ENCODE measurements at places on chromosomes 11 and 22. TPM values are rescaled to one million over a fixed set of nuclear protein-coding genes. Genes with fewer than 3 reads are reported as not detected.
A peak's percentile ranks its signal among the peaks of the same experiment; 100 is the strongest.

The MMP7 gene
- total RNA-seq, result not detected

DNA sequence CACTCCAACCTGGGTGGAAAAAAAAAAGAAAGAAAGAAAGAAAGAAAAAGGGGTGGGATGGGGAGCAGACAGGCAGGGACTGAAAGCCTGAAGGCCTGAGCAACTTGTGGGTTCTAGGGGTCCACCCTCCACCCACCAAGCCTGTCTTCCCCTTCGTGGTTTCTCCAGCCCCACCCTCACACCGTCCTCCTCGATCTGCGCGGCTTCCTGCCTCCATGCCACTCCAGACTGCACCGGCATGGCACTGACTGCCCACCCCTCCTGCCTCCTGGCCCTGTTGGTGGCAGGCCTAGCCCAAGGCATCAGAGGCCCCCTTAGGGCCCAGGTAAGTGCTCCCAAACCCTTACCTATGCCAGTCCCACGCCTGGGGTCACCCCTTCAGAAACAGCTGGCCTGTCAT lies at the start of gene CTSW:
CTSW (plus strand) TSS at position 221 of the 400 bp plus-strand sequence; CDS start at position 239, 18 bp downstream.
- H3K27me3 ChIP-seq, result no peaks in the 10 kb centered on the region
- H3K36me3 ChIP-seq, result peaks cover 23% of the 10 kb centered on the region
- peak; percentile 64 for DNase-seq
- peaks cover 57% of the 10 kb centered on the region for H3K4me1 ChIP-seq
- peak within 1 kb of the TSS; percentile 67 for H3K4me3 ChIP-seq
- H3K27ac ChIP-seq, result peak within 1 kb of the TSS; percentile 88

GRCh38 chr22:17079572-17079971 lies 5.2 kb upstream of the IL17RA start:
- peaks cover 29% of the 10 kb centered on the region for H3K4me1 ChIP-seq
- H3K27ac ChIP-seq, result no peak overlapping the region
- H3K36me3 ChIP-seq, result no peaks in the 10 kb centered on the region
- DNase-seq, result no peak
- H3K4me3 ChIP-seq, result no peak overlapping the region

DNA sequence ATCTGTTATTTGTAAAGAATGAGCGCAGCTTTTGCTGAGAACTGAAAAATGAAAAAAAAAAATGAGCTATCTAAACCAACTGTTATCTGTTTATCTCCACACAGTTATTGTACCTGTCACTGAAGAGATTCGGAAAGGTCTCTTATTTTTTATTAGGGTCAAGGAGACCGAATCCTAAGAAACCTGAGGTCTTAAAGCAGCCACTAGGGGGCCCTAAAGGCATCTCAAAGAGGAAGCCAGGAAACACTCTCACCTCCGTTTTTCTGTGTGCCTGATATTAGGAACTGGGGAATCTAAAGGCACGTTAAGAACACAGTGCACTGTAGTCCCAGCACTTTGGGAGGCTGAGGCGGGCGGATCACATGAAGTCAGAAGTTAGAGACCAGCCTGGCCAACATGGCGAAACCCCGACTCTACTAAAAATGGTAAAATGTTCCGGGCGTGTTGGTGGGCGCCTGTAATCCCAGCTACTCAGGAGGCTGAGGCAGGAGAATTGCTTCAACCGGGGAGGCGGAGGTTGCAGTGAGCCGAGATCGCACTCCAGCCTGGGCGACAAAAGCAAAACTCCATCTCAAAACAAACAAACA lies 3.5 kb upstream of the LARGE1 start:
- no peak overlapping the region for H3K4me3 ChIP-seq
- no peak overlapping the region for H3K27ac ChIP-seq
- H3K36me3 ChIP-seq, result peaks cover 2% of the 10 kb centered on the region
- peaks cover 30% of the 10 kb centered on the region for H3K27me3 ChIP-seq
- peaks cover 13% of the 10 kb centered on the region for H3K4me1 ChIP-seq

The NTM gene
- not detected for total RNA-seq

DNA sequence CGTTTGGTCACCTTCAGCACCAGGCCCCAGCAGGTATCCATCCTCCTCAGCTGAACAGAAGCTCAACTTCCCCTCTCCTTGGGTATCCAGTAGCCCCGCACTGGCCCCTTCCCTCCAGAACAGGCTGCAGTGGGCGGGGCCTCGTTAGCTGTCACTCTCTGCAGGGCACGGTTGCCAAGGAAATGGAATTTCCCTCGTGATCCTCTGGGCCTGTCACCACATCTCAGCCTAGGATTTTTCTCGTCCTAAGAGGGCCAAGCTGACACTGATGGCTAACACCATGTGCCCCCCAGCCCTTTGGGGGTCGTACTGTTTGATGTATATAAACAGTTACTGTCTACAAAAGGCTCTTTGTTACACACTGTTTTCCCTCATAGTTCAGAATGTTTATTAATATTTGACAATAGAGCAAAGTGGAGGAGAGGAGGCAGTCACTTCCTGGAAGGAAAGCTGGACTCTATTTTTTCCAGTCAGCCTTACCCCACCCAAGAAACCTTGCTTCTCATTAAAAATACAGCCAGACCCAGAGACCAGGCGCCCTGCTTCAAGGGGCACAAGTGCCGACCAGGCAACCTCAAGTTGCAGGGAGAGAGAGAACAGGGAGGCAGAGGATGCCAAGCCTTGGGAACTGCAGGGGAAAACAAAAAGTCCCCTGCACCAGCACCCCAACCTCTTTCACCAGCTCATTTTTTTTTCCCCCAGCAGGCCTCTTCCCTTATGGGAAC lies 44.5 kb downstream of the FEZ1 start:
- H3K4me3 ChIP-seq, result no peak overlapping the region
- peaks cover 4% of the 10 kb centered on the region for H3K4me1 ChIP-seq
- no peak for DNase-seq
- no peaks in the 10 kb centered on the region for H3K36me3 ChIP-seq

GRCh38 chr11:67309166-67309565 lies 5.8 kb downstream of the SSH3 start:
- no peak overlapping the region for H3K4me3 ChIP-seq
- DNase-seq, result no peak
- no peaks in the 10 kb centered on the region for H3K36me3 ChIP-seq
- peaks cover 36% of the 10 kb centered on the region for H3K4me1 ChIP-seq

DNA sequence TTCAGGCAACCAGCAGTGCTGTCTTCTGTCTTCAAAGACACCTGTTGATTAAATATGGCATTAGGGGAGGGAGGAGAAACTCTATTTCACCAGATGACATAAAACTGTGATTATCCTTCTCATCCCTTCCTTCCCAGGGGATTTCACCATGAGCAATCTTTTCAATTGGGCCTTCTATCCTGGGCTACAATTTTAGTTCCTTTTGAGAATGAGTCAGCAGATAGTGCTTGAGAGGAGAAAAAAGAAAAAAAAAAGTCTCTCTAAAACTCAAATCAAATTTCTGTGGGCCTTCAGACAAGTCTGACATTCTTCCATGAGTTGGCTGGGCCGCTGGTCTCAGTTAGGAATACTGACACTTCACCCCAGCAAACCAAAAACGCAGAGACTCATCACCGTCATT lies 7.2 kb downstream of the FLI1 start:
- no peak overlapping the region for H3K27ac ChIP-seq
- H3K4me3 ChIP-seq, result no peak overlapping the region
- peaks cover 90% of the 10 kb centered on the region for H3K36me3 ChIP-seq
- no peak for DNase-seq
- H3K4me1 ChIP-seq, result peaks cover 92% of the 10 kb centered on the region

- H3K4me3 ChIP-seq, result no peak overlapping the region
- H3K27me3 ChIP-seq, result no peaks in the 10 kb centered on the region
Measured at GRCh38 chr11:57555393-57555792, 12.1 kb downstream of the UBE2L6 start.

DNA sequence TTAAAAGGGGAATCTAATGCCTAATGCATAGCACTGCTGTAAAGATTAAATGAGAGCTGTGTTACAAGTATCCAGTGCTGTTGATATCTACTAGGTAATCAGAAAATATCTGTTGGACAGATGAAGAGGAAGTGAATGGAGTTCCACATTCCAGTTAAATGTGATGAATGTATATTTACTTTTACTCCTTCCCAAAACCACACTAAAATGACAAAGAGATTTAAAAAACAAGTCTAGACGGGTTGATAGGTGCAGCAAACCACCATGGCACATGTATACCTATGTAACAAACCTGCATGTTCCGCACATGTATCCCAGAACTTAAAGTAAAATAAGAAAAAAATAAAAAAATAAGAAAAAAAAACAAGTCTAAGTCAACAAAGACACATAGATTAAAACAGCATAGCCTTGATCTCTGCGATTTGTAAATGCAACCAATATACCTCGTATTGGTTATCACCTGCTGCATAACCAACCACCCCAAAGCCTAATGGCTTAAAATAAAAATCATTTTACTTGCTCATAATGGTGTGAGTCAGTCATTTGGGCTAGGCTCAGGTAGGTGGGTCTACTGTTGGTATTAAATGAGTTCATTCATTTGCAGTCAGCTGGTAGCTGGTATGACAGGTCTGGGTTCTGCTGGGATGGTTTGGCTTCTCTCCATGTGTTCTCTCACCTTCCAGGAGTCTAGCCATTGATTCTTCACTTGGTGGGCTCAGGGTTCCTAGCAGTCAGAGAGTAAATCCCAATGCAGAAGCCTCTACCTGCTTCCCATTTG lies 39.7 kb upstream of the SLC6A5 start:
- no peak for DNase-seq
- no peak overlapping the region for H3K4me3 ChIP-seq
- H3K27ac ChIP-seq, result no peak overlapping the region
- peaks cover 4% of the 10 kb centered on the region for H3K27me3 ChIP-seq
- no peaks in the 10 kb centered on the region for H3K36me3 ChIP-seq

GRCh38 chr11:134604886-134605285 lies 192.8 kb upstream of the B3GAT1 start:
- no peak overlapping the region for H3K4me3 ChIP-seq
- H3K27ac ChIP-seq, result no peak overlapping the region
- no peak for DNase-seq
- H3K27me3 ChIP-seq, result peaks cover 26% of the 10 kb centered on the region
- no peaks in the 10 kb centered on the region for H3K4me1 ChIP-seq

GRCh38 chr11:104916442-104916841 lies 18.2 kb upstream of the CASP12 start:
- peak overlapping the region; percentile 79 for H3K27ac ChIP-seq
- H3K4me3 ChIP-seq, result peak overlapping the region; percentile 83
- peaks cover 46% of the 10 kb centered on the region for H3K4me1 ChIP-seq
- no peak for DNase-seq
- peaks cover 10% of the 10 kb centered on the region for H3K36me3 ChIP-seq

The OTOG gene
- not detected for total RNA-seq

DNA sequence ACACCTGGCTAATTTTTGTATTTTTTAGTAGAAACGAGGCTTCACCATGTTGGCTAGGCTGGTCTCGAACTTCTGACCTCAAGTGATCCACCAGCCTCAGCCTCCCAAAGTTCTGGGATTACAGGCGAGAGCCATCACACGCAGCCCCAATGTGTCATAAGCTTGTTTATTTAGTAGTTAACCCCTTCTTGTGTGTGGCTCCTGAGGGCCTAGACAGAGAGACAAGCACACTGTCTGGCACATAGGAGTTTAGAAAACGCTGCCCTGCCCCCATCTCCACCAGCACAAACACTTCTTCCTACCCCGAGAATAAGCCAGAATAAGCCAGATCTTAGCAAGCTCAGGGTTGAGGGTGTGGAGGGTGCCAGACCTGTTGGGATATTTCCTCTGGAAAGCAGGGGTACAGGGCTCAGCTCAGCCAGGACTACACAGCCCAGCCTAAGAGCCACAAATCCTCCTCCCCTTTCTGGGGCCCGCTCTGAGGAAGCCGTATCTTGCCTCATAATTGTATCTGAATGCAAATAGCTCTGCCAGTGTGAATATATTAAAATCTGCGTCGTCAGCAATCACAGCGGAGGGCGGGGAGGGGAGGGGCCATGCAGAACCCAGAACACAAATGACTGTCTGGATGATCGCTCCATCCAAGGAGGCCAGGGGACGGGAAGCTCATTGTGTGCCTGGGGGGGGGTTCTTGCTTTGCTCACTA lies 247.3 kb downstream of the MN1 start:
- H3K27ac ChIP-seq, result no peak overlapping the region
- no peaks in the 10 kb centered on the region for H3K36me3 ChIP-seq
- no peak for DNase-seq
- H3K27me3 ChIP-seq, result no peaks in the 10 kb centered on the region
- no peak overlapping the region for H3K4me3 ChIP-seq

The OR9I1 gene
- not detected for total RNA-seq

The FXYD6 gene
- total RNA-seq, result not detected

GRCh38 chr11:134200688-134201087 lies 23.1 kb downstream of the NCAPD3 start:
- no peak overlapping the region for H3K27ac ChIP-seq
- H3K4me3 ChIP-seq, result no peak overlapping the region
- peaks cover 86% of the 10 kb centered on the region for H3K36me3 ChIP-seq
- no peaks in the 10 kb centered on the region for H3K27me3 ChIP-seq
- H3K4me1 ChIP-seq, result peaks cover 16% of the 10 kb centered on the region

GRCh38 chr11:16946477-16947282 lies 67.5 kb downstream of the PLEKHA7 start:
- H3K4me3 ChIP-seq, result no peak overlapping the region
- no peak overlapping the region for H3K27ac ChIP-seq
- no peaks in the 10 kb centered on the region for H3K27me3 ChIP-seq
- H3K36me3 ChIP-seq, result no peaks in the 10 kb centered on the region
- DNase-seq, result no peak
- peaks cover 6% of the 10 kb centered on the region for H3K4me1 ChIP-seq

The HTR3B gene
- not detected for total RNA-seq

- no peaks in the 10 kb centered on the region for H3K36me3 ChIP-seq
- H3K4me3 ChIP-seq, result no peak overlapping the region
- H3K27me3 ChIP-seq, result peaks cover 24% of the 10 kb centered on the region
- H3K27ac ChIP-seq, result no peak overlapping the region
- DNase-seq, result no peak
- H3K4me1 ChIP-seq, result no peaks in the 10 kb centered on the region
Measured at GRCh38 chr22:22032906-22033802, 50.6 kb upstream of the TOP3B start.

GRCh38 chr11:60974726-60975125 lies 3.2 kb downstream of the CD6 start:
- peaks cover 64% of the 10 kb centered on the region for H3K4me1 ChIP-seq
- H3K27me3 ChIP-seq, result no peaks in the 10 kb centered on the region
- no peak for DNase-seq
- peak overlapping the region; percentile 88 for H3K4me3 ChIP-seq
- H3K27ac ChIP-seq, result peak overlapping the region; percentile 94

The DEUP1 gene
- not detected for total RNA-seq

The DERL3 gene
- 7.8 TPM for total RNA-seq

DNA sequence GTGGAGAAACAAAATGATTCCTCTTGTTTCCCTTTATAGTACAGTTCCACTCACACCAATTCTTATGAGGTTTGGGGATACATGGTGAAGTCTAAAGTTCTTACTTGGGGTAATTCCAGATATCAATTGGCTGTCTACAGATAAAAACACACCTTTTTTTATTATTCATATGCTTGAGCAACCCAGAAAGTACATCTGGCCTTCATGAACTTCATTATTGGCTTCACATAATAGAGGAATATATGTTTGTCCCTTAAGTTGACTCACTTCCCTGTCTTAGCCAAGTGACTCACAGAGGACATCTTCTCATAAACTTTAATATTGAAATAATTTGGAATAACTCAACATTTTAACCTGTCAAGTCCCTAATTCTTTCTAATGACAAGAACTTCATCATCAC lies 36.3 kb upstream of the SOX6 start:
- no peak overlapping the region for H3K27ac ChIP-seq
- no peaks in the 10 kb centered on the region for H3K27me3 ChIP-seq
- no peaks in the 10 kb centered on the region for H3K4me1 ChIP-seq
- no peaks in the 10 kb centered on the region for H3K36me3 ChIP-seq
- no peak for DNase-seq

The PLA2G3 gene
- total RNA-seq, result not detected
